ENCODE measurements at places on chromosomes 2 and 18. TPM values are rescaled to one million over a fixed set of nuclear protein-coding genes. Genes with fewer than 3 reads are reported as not detected.

ACTG2 gene
- total RNA-seq = 0.11 TPM

OR6B2 gene
- not detected for total RNA-seq

ANKRD30B gene
- not detected for total RNA-seq

CD8B gene
- not detected for total RNA-seq

SAG gene
- total RNA-seq = not detected

SLC20A1 gene
- total RNA-seq = 61.2 TPM

CSRNP3 gene
- 0.13 TPM for total RNA-seq

SERPINB10 gene
- not detected for total RNA-seq

PNO1 gene
- 11.6 TPM for total RNA-seq

CYP27A1 gene
- 54.0 TPM for total RNA-seq

SGPP2 gene
- total RNA-seq = not detected

NT5DC4 gene
- not detected for total RNA-seq

TPO gene
- total RNA-seq = not detected

ASIC4 gene
- under 0.01 TPM for total RNA-seq

ZNF521 gene
- 174 TPM for total RNA-seq

SLC19A3 gene
- 9.3 TPM for total RNA-seq

TACR1 gene
- 0.11 TPM for total RNA-seq

MOGAT1 gene
- not detected for total RNA-seq

IHH gene
- total RNA-seq = not detected

CNDP2 gene
- 35.1 TPM for total RNA-seq

TLX2 gene
- total RNA-seq = 0.11 TPM

ANKRD29 gene
- total RNA-seq = 4.1 TPM

PTGR3 gene
- 10.7 TPM for total RNA-seq

PIEZO2 gene
- total RNA-seq = 268 TPM

ZAP70 gene
- not detected for total RNA-seq

RFTN2 gene
- 23.5 TPM for total RNA-seq

CGREF1 gene
- total RNA-seq = 6.9 TPM

INHA gene
- total RNA-seq = 0.26 TPM

ABCG8 gene
- total RNA-seq = not detected

SLC14A1 gene
- total RNA-seq = 5.0 TPM

LRP2 gene
- not detected for total RNA-seq

CCDC178 gene
- not detected for total RNA-seq

GFPT1 gene
- 66.6 TPM for total RNA-seq

ACTR2 gene
- 162 TPM for total RNA-seq

RIT2 gene
- not detected for total RNA-seq

RAD51AP2 gene
- total RNA-seq = not detected

CMPK2 gene
- 1.8 TPM for total RNA-seq

METTL4 gene
- 15.5 TPM for total RNA-seq

DAPL1 gene
- total RNA-seq = not detected

PRKAG3 gene
- total RNA-seq = 0.11 TPM

TBC1D8 gene
- total RNA-seq = 13.6 TPM

CABLES1 gene
- 21.2 TPM for total RNA-seq

ITGB6 gene
- not detected for total RNA-seq

ADAM23 gene
- total RNA-seq = 0.13 TPM

SFT2D3 gene
- 6.0 TPM for total RNA-seq

DLGAP1 gene
- total RNA-seq = 17.4 TPM
